Activated CD8-positive, alpha-beta memory T cell treated with anti-CD3 and anti-CD28 coated beads, Interleukin-2, amount 50 U/mL, for 4 hours (primary cell): ENCODE measurements at places on chromosomes 1 and 21.

GRCh38 chr21:37564924-37565529 lies 198.5 kb downstream of the DYRK1A start:
- no peak for DNase-seq

DNA sequence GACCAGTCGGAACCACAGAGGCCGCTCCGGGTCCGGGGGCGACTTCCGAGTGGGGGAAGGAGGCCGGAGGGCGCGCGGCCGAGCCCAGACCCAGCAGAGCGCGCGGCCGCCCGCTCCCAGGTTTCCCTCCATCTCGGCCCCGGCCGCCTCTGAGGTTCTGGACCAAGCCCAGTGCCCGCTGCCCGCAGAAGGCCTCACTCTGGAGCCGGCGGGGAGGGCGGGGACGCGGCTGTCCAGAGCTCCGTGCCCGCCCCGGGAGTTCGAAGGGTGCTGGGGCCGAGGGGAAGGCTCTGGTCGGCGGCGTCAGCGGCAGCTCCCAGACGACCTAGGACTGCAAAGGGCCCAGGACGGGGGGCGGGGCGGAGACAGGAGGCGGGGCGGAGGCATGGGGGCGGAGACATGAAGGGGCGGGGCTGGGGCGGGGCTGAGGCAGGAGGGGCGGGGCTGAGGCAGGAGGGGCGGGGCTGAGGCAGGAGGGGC lies 48.0 kb upstream of the SLC19A1 start:
- DNase-seq: peak; percentile 70

GRCh38 chr1:208917723-208918122 lies 665.8 kb upstream of the CAMK1G start:
- DNase-seq: no peak

DNA sequence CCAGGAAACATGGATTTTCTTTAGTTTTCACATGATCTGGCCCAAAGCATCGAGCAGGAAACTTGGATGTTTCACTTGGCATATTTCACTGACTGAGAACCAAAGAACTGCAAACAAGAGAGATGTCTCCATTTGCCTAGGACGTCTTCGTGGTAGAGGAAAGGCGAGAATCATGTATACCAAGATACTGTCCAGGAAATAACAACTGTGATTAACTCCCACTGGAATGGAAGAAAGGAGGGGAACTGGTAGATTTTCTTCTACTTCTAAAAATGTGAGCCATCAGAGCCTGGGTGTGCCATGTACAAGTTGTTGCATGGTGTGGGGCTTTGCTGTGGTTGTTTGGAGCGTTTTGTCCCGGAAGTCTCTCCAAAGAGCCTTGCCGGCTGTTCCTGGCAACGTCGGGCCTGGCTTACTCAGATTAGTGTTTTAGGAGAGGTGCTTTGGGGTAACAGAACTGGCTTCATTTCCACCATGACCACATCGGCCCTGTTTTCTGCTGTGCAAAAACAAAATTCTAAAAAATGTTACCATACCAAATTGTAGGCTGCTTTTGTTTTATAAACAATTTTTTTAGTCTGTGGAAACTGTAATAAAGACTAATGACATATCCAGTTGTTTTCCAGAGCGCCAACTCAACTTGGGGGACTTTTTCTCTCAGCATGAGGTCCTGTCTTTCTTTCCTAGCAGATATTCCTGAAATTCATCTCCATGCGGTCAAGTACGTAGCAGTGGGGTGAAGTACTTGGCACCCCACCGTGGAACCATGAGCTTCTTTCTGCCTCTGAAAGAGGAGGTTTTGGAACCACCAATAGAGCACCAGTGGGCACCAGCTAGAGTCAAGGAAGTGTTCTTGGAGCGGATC lies 118.3 kb downstream of the TM2D1 start:
- DNase-seq: no peak

- DNase-seq: peak; percentile 51
These were observed 49.1 kb upstream of the DMRTB1 start for GRCh38 chr1:53410100-53410541.

DNA sequence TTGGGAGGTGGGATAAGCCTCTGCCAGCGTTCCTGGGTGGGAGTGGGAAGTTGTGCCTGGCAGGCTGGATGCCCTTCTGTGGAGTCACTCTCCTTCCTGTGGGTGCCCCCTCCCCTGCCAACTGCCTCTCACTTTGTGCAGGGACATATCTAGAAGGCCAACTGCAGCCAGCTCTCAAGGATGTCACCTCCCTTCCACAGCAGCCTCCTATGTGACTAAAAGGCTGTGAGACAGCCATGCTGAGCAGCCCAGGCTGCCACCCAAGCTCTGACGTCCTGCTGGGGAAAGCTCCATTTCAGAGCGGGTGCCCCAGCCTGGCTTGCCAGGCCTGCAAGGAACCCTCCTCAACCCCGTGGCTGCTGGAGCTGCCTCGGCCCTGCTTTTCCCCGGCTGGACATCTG lies 19.6 kb upstream of the SLC26A9 start:
- DNase-seq: no peak

GRCh38 chr1:176559474-176559873 lies 96.5 kb downstream of the PAPPA2 start:
- no peak for DNase-seq

- no peak for DNase-seq
These were observed 83.3 kb downstream of the TIAM1 start for GRCh38 chr21:31260790-31261189.

DNA sequence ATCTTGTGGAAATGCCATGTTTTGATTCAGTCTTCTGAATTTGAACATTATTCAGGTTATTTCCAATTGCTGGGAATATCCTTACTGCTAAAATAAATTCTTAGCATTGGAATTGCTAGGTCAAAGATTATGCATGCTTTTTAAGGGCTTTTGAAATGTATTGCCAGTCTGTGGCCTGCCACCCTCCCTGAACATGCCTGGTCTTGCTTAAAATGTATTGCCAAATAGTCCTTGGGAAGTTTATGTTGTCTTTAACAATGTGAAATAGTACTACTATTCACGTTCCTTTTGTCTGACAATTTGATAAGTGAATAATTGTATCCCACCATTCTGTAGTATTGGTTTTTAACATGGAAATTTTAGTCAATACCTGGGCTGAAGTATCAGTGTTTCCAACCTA lies 13.6 kb downstream of the TARDBP start:
- no peak for DNase-seq

DNA sequence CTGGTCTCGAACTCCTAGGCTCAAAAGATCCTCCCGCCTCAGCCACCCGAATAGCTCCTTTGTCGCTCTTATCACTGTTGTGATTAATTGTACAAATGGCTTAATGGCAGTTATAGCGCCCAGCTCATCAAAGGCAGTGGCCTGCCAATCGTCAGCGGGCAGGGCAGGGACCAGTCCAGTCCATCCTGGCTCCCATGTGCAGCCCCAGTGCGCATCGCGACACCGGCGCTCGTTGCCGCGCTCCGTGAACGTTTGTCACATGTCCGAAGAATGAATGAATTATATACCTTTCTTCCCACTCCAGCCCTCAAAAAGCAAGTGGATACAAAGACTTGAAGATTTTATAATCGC lies 18.4 kb downstream of the MTX1 start:
- DNase-seq: no peak

GRCh38 chr1:13764588-13765332 lies 64.8 kb downstream of the PRDM2 start:
- DNase-seq: no peak

GRCh38 chr1:32816676-32817158 lies 441 bp downstream of the YARS1 start:
- no peak for DNase-seq

- DNase-seq: no peak
These were observed 187.6 kb downstream of the MATN1 start for GRCh38 chr1:30535595-30536325.

DNA sequence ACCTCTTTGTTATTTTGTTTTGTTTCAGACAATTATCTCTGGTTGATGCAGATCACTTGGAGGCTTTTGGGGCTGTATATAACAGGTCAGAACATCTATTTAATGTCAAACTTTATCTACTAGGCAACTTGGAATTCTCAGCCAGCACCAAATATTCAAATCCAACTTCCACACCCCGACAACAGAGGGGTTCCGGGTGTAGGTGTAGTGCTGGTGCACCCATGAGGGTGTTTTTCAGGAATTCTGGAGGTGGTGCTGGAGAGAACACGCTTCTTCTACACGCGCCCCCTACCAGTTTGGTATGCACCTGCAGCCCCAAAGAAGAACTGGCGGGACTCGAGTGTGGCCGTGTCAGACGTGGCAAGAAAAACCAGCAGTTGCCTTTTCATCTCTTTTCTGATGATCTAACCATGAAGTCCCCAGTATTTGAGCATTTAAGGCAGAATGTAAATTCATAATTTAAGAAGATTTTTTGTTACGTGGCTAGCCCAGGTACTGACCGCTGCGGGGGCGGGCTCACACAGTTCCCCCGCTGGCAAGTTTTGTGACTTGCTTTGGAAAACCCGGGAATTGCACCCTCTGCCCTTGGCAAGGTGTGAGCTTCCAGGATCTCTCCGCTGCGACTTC lies 462 bp upstream of the TLCD4 start:
- peak; percentile 47 for DNase-seq

GRCh38 chr1:33527934-33528333 lies 55.5 kb downstream of the ZSCAN20 start:
- no peak for DNase-seq

DNA sequence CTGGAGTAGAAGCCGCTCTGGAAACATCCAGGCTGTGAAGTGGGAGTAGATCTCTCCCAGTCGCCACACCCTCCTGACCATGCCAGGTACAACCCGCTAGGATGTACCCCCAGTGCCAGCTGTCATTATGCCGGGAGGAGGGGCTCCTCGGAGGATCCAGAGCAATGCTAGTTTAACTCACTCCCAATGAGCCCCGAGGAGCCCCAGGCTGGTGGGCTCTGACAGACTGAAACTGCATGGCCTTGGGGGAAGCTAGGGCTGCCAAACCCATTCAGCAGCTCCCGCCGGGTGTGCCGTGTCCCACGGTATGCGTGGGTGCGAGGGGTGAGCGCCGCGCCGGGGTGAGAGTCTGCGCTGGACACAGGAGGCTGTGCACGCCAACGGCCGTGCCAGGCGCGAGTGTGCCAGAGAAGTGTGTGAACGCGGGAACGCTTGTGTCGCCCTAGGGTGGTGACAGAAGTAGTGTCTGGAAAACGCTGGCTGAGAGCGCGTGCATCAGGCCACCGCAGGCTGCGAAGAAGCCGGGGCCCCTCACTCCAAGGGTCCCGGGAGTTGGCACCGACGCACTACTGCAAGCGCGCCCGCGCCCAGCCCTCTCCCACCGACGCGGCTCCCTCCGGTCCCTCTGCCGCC lies 177.1 kb upstream of the EDN2 start:
- DNase-seq: peak; percentile 41
